ENCODE measurements at places on chromosomes 1 and 21. TPM values are rescaled to one million over a fixed set of nuclear protein-coding genes. Genes with fewer than 3 reads are reported as not detected.

The SH2D1B gene
- not detected for total RNA-seq

The GOLT1A gene
- not detected for total RNA-seq

The YARS1 gene
- total RNA-seq, result 66.5 TPM

The GPR153 gene
- 43.1 TPM for total RNA-seq

The CDC20 gene
- total RNA-seq, result 191 TPM

The C1orf226 gene
- total RNA-seq, result 0.46 TPM

Data from airway epithelial cell (primary cell).